Activated naive CD8-positive, alpha-beta T cell treated with anti-CD3 and anti-CD28 coated beads, Interleukin-2, amount 10 ng/mL, durations not matched to agents 7 days and 5 days (primary cell): ENCODE measurements at places on chromosomes 12 and 14. TPM values are rescaled to one million over a fixed set of nuclear protein-coding genes. Genes with fewer than 3 reads are reported as not detected.
A peak's percentile ranks its signal among the peaks of the same experiment; 100 is the strongest.

RERGL gene
- not detected for total RNA-seq

DNA sequence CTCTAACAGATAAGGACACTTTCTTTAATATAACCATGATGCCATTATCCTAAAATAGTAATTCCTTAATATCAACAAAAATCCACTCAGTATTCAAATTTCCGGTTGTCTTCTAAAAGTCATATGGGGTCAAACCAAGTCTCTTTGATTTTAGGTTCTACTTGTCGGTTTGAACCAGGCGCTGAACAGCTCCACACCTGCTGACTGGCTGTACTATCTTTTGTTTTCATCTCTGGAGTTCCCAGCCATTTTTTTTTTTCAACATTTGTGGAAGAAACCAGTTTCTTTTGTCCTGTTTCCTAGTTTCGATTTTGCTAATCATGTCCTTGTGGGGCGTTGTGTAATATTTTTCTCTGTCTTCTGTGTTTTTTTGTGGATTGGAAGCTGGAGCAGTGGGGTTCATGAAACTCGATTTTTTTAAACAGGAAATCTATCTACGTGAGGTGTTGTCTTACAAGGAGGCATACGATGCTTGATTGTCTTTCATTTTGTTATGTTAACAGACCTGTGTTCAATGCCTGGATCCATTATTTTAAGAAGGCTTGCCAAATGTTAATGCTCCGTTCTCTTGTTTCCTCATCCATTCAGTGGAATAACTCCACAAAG is 50.2 kb downstream of the FZD10 start:
- no peak for DNase-seq
- H3K27me3 ChIP-seq = no peaks in the 10 kb centered on the region
- H3K27ac ChIP-seq = no peak overlapping the region
- H3K4me1 ChIP-seq = no peaks in the 10 kb centered on the region
- H3K36me3 ChIP-seq = no peaks in the 10 kb centered on the region

DNA sequence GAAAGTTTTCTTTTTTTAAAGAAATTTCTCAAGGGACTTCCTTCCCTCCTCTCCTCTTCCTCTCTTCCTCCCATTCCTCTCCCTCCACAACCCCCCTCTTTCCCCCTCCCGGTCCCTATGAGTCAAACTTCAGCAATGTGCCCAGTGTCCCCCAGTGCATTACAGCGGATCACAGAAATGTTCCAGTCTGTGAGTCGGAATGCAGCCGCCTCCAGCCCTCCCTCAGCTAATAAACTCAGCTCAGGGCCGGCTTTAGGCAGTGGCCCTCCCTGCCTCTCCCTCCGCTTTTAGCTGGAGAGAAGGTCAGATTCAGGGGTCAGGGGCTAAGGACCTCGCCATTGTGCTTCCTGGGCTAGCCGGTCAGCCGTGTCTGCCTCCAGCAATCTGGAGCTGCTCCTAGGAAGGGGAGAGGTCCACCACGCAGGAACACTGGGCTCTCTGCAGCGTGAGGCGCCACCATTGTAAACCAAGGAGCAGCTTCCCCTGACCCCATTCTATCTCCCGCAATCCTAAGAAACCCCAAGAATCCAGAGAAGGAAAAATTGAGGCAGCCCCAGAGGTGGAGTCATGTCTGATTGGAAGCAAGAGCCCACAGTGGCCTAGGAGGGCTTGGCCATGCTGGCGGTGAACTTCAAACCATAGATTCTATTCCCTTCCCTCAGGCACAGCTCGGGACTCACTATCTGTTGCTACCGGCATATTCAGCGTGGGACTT is 1.1 kb upstream of the HDAC7 start:
- H3K27me3 ChIP-seq = no peaks in the 10 kb centered on the region
- peaks cover 15% of the 10 kb centered on the region for H3K36me3 ChIP-seq
- H3K4me1 ChIP-seq = peaks cover 59% of the 10 kb centered on the region
- peak overlapping the region; percentile 89 for H3K4me3 ChIP-seq

DNA sequence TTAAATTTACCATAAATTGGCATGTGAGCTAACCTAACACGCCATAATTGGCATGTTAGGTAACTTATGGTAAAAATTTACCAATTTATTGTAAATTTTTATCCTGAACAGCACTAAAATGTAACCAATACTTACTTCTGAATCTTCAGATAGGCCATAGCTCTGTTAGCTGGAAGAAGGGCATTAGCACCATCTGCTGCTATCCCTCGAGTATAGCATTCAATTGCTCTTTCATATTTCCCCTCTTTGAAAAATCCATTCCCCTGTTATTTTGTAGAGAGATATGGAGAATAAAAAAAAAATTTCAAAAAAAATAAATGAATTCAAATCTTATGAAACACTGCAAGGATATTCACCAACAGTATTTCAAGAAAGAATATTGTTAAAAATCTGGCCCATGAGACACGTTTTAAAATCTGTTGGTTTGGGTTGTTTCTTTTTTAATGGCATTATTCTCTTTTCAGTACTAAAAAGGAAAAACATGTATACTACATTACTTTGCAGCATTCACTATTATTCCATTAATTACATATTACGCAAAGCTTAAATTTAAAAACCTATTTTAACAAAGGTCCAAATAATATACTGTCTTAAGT is 19.1 kb downstream of the RPAP3 start:
- H3K4me3 ChIP-seq = no peak overlapping the region
- no peak overlapping the region for H3K27ac ChIP-seq
- peaks cover 22% of the 10 kb centered on the region for H3K36me3 ChIP-seq
- H3K4me1 ChIP-seq = peaks cover 4% of the 10 kb centered on the region

DNA sequence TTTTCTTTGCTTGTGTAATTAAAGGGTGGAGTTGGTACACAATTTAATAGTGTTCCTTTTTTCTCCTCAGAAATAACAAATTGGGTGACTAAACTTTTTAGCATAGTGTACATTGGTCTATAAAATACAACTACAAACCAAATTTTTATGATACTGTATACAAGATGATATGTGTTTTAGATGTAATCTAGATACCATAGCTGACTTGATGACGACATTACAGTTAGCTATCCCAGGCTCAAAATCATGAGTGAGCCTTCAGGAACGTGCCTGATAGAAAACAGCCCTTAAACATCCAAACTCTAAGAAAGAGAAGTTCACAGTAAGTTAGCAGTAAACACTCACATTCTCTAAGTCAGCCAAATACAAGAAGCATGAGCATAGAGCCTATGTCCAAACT is 99.0 kb upstream of the SSTR1 start:
- H3K4me3 ChIP-seq = no peak overlapping the region
- H3K27me3 ChIP-seq = no peaks in the 10 kb centered on the region
- DNase-seq = no peak
- H3K36me3 ChIP-seq = peaks cover 12% of the 10 kb centered on the region
- H3K27ac ChIP-seq = no peak overlapping the region
- H3K4me1 ChIP-seq = peaks cover 9% of the 10 kb centered on the region

MNAT1 gene
- total RNA-seq = 33.5 TPM

GRCh38 chr14:75523771-75524171 is 1.5 kb downstream of the BATF start:
- no peaks in the 10 kb centered on the region for H3K27me3 ChIP-seq
- DNase-seq = no peak
- H3K36me3 ChIP-seq = peaks cover 44% of the 10 kb centered on the region
- H3K4me3 ChIP-seq = peak overlapping the region; percentile 98
- peaks cover 56% of the 10 kb centered on the region for H3K4me1 ChIP-seq
- peak overlapping the region; percentile 98 for H3K27ac ChIP-seq

DNA sequence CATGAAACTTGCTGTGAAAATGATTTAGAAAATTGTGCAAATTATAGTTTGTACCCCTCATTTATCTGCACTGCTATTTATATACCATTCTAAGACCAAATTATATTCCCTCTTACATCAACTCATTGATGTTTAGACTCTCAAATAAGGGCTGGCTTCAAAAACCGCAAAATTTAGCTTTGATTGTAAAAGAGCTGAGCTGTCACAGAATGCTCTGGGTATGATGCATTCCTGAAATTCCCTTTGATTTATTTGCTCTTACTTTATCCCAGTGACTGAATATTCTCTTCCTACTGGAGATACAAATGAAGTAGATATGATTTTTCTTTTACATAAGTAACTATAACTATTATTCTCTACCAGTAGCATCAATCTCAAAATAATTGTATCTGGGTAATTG is 78.0 kb upstream of the TMTC2 start:
- H3K4me3 ChIP-seq = no peak overlapping the region
- no peak overlapping the region for H3K27ac ChIP-seq
- H3K4me1 ChIP-seq = no peaks in the 10 kb centered on the region
- no peak for DNase-seq

DNA sequence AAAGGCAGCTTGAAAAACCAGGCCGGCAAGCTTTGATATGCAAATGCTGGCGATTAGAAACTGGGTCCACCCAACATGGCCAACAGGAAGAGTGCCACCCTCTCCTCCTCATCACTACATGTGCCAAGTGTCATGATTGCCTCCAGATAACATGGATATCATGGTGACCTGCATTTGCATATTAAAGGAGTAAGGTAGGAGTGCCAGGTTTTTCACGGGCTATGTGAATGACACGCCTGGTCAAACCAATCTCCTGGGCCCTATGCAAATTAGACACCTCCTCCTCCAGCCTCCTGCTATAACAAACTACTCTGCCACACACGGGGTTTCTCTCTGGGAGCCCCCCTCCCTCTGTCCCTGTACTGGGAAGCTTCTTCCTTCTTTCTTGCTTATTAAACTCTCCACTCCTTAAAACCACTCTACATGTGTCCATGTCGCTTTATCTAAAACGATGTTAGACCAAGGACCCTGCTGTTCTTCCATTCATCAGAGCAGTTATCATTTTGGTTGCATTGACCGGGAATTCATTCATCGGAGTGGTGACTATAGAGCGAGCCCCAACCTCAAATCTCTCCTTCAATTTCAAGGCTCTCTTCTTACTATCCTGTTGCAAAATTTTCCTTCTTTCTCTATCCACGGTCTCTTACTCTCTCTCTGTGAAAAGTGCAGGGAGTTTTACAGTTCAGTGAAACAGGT is 27.5 kb downstream of the APOBEC1 start:
- H3K4me3 ChIP-seq = peak overlapping the region; percentile 78
- H3K27me3 ChIP-seq = peaks cover 6% of the 10 kb centered on the region
- no peaks in the 10 kb centered on the region for H3K36me3 ChIP-seq
- H3K4me1 ChIP-seq = peaks cover 22% of the 10 kb centered on the region
- no peak overlapping the region for H3K27ac ChIP-seq

DNA sequence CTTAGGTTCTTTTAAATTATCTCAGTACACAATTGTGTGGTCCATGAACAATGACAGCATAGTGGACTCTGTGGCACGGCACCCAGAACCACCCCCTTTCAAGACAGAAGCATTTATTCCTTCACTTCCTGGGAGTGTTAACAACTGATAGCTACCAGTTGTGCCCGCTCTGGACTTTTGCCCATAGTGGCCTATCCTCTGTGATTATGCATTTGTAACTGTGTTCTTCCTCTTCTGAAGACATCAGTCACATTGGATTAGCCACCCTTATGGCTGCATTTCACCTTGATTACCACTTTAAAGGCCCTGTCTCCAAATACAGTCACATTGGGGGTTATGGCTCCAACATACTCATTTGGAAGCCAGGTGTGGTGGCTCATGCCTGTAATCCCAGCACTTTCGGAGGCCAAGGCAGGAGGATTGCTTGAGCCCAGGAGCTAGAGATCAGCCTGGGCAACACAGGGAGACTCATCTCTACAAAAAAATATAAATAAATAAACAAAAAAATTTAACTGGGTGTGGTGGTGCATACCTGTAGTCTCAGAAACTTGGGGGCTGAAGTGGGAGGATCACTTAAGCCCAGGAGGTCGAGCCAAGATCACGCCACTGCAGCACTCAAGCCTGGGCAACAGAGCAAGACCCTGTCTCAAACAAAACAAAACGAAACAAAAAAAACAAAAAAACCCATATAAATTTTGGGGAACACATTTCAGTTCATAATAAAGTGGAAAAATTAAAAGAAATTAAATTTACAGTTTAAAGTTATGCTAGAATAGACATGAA is 27.6 kb upstream of the PHC1 start:
- H3K36me3 ChIP-seq = no peaks in the 10 kb centered on the region
- H3K4me3 ChIP-seq = no peak overlapping the region
- no peak overlapping the region for H3K27ac ChIP-seq
- no peak for DNase-seq

- H3K27me3 ChIP-seq = peaks cover 8% of the 10 kb centered on the region
- DNase-seq = no peak
- no peak overlapping the region for H3K27ac ChIP-seq
- peaks cover 24% of the 10 kb centered on the region for H3K36me3 ChIP-seq
- H3K4me1 ChIP-seq = peaks cover 39% of the 10 kb centered on the region
- no peak overlapping the region for H3K4me3 ChIP-seq
Measured at GRCh38 chr14:52150162-52150561, 81.3 kb upstream of the NID2 start.

DNA sequence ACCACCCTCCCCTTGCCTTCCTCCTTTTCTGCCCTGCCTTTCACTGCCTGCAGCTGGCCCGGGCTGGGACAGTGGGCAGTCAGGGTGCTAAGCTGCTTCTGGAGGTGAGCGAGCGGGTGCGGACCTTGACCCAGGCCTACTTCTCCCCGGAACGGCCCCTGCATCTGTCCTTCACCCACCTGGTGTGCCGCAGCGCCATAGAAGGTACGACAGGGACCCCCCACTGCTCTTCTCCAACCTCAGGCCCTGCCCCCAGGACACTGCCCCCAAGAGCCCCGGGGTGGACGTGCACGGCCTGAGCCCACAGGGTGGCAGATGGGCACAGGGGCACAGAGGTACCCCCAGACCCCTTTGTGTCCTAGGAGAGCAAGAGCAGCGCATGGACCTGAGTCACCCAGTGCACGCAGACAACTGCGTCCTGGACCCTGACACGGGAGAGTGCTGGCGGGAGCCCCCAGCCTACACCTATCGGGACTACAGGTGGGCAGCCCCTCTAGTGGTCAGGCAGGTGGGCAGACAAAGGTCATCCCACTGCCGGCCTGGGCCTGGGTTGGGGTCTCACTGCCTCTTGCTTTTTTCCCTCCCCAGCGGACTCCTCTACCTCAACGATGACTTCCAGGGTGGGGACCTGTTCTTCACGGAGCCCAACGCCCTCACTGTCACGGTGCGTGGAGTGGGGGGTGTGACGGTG is 3.2 kb upstream of the GNB3 start:
- H3K4me1 ChIP-seq = peaks cover 7% of the 10 kb centered on the region
- H3K27me3 ChIP-seq = peaks cover 2% of the 10 kb centered on the region
- H3K36me3 ChIP-seq = no peaks in the 10 kb centered on the region
- DNase-seq = no peak
- no peak overlapping the region for H3K27ac ChIP-seq

ANAPC7 gene
- 63.0 TPM for total RNA-seq

- no peaks in the 10 kb centered on the region for H3K4me1 ChIP-seq
- peaks cover 22% of the 10 kb centered on the region for H3K27me3 ChIP-seq
- DNase-seq = no peak
- H3K27ac ChIP-seq = no peak overlapping the region
Measured at GRCh38 chr14:101463566-101464171, 97.6 kb upstream of the DIO3 start.

EIF2S3B gene
- 0.89 TPM for total RNA-seq

GRCh38 chr14:76756371-76756750 is 4.9 kb upstream of the VASH1 start:
- peaks cover 2% of the 10 kb centered on the region for H3K4me1 ChIP-seq
- no peaks in the 10 kb centered on the region for H3K36me3 ChIP-seq
- H3K4me3 ChIP-seq = no peak overlapping the region
- peaks cover 34% of the 10 kb centered on the region for H3K27me3 ChIP-seq
